ENCODE measurements at places on chromosomes 12 and 14. TPM values are rescaled to one million over a fixed set of nuclear protein-coding genes. Genes with fewer than 3 reads are reported as not detected.

The KRT71 gene
- not detected for total RNA-seq

GRCh38 chr14:90791486-90791885, 24.7 kb downstream of the TTC7B start:
- DNase-seq = no peak

- DNase-seq = no peak
These were observed at the start of gene LRRC10 for GRCh38 chr12:69610729-69611128. LRRC10 (minus strand) TSS chr12:69610907; CDS start chr12:69610838, 69 bp downstream.

GRCh38 chr12:82082501-82082900, 275.7 kb downstream of the CCDC59 start:
- no peak for DNase-seq

DNA sequence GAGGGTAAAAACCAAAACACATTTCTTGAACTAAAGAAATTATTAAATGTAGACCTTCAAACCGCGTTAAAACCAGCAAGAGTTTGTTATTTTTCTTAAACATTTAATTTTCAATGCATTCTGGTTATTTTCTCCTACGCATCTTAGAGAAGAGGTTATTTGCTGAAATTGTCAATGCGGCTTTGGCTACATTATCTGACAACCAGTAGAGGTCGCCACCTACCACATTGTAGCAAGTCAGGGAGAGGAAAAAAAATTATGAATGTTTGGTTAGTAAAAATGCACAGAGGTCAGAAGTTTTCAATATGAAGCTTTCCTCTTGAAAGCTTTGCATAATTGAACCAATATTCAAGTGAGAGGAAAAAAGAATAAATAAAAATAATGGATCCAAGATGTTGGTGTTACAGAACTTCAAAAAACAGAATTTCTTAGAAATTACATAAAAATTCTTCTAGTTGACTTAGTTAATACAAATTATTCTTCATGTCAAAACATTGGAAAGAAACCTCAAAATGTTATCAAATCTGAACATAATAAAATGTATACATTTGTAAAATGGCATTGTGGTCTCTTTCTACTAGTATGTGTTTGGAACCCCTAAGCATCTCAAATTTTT, 159.4 kb upstream of the TMTC2 start:
- peak; percentile 77 for DNase-seq

Data from HT-29 (cell line).